Cardiac muscle cell (in vitro differentiated cells and primary cell): ENCODE measurements at places on chromosomes 5 and 9.

- H3K27ac ChIP-seq = no peak overlapping the region
- H3K4me1 ChIP-seq = no peaks in the 10 kb centered on the region
- no peaks in the 10 kb centered on the region for H3K27me3 ChIP-seq
- no peak for DNase-seq
- no peaks in the 10 kb centered on the region for H3K36me3 ChIP-seq
These were observed 6.4 kb downstream of the TMC1 start for GRCh38 chr9:72527801-72528195.

GRCh38 chr9:77598524-77598923 is 49.6 kb downstream of the GNA14 start:
- H3K36me3 ChIP-seq = no peaks in the 10 kb centered on the region
- peak; percentile 90 for DNase-seq
- H3K27me3 ChIP-seq = no peaks in the 10 kb centered on the region

- no peak for DNase-seq
- no peaks in the 10 kb centered on the region for H3K4me1 ChIP-seq
- no peaks in the 10 kb centered on the region for H3K36me3 ChIP-seq
- no peaks in the 10 kb centered on the region for H3K27me3 ChIP-seq
These were observed 66.1 kb upstream of the SPTLC1 start for GRCh38 chr9:92181296-92181695.

- H3K27me3 ChIP-seq = no peaks in the 10 kb centered on the region
- H3K36me3 ChIP-seq = no peaks in the 10 kb centered on the region
- no peak overlapping the region for H3K4me3 ChIP-seq
- DNase-seq = no peak
- H3K27ac ChIP-seq = no peak overlapping the region
These were observed 11.3 kb downstream of the RAPGEF1 start for GRCh38 chr9:131728546-131728910.

- no peaks in the 10 kb centered on the region for H3K27me3 ChIP-seq
- no peaks in the 10 kb centered on the region for H3K36me3 ChIP-seq
- no peak overlapping the region for H3K4me3 ChIP-seq
These were observed 92.6 kb upstream of the MVB12B start for GRCh38 chr9:126233913-126234525.

DNA sequence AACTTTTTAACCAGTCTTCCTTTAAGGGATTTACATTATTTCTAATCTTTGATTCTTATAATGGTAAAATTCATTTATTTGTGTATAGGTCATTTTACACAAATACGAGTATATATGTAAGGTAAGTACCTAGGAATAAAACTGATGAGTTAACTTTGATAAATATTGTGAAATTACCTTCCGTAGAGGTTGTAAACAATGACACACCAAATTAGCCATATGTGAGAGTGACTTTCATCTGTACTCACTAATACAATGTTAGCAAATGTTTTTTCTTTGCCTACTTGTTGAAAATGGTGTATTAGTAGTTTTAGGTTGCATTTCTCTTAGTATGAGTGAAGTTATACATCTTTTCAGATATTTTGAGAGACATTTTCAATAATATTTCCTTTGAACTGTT is 42.6 kb upstream of the TSLP start:
- H3K27ac ChIP-seq = no peak overlapping the region
- H3K4me1 ChIP-seq = no peaks in the 10 kb centered on the region
- no peaks in the 10 kb centered on the region for H3K27me3 ChIP-seq
- DNase-seq = no peak

DNA sequence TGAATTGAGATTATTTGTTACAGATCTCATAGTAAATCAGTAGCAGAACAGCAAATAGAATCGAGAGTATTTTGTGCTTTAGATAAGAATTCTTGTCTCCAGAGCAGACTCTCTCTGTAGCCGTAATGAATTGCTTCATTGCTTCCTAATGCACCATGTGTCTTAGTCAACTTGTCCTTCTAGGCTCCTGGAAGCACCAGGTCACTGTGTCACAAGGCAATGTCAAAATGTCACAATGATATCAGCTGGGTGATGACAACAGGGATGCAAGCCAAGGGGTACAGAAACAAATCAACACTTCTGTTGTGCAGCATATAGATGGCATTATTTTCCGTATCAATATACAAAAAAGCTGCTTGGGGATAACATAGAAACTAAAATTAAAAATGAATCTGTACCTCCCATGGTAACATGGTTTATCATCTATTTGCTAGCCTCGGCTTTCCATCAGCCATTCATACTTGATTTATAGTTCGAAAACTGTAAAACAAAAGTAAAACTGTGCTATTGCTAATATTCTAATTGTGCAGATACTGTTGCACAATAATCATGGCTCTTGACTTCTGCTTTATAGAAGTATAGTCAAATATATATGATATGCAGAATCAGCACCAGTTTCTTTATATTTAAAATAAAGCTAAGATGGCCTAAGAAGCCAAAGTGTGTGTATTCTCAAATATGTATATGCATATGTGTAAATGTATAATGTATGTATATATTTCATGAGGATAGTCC is 435.9 kb upstream of the TLE4 start:
- DNase-seq = no peak
- no peak overlapping the region for H3K4me3 ChIP-seq
- H3K4me1 ChIP-seq = no peaks in the 10 kb centered on the region
- no peaks in the 10 kb centered on the region for H3K27me3 ChIP-seq
- H3K36me3 ChIP-seq = no peaks in the 10 kb centered on the region

- no peak overlapping the region for H3K4me3 ChIP-seq
- no peaks in the 10 kb centered on the region for H3K4me1 ChIP-seq
- DNase-seq = no peak
These were observed 69.1 kb downstream of the GPR21 start for GRCh38 chr9:123102375-123103113.

DNA sequence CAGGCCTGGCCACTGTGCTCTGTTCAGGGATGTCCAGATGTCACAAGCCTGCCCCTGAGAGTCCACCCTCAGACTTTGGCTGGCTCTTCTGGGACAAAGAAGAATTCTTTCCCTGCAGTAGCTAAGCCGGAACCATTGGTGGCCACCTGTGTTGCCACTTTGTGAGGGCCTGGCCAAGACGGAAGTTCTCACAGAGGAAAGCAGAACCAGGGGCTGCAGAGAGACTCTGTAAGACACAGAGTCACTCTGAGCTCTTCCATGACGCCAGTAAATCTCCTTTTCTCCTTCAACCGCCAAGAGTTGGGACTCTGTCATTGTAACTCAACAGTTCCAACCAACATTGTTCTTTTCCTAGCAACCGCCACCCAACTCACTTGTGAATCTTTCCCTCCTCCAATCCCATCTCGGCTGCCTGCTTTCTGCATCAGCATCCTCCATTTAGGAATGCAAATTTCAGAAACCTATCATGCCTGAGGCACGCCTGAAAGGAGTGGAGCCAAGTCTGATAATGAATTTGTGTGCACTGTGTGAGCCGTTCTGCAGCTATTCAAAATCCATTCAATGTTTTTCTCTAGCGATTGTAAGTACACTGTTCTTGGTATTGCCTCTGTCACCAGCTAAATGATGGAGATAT is 37.8 kb upstream of the ATP6V1G1 start:
- peaks cover 30% of the 10 kb centered on the region for H3K27me3 ChIP-seq
- no peaks in the 10 kb centered on the region for H3K4me1 ChIP-seq
- DNase-seq = peak; percentile 43
- no peak overlapping the region for H3K27ac ChIP-seq

DNA sequence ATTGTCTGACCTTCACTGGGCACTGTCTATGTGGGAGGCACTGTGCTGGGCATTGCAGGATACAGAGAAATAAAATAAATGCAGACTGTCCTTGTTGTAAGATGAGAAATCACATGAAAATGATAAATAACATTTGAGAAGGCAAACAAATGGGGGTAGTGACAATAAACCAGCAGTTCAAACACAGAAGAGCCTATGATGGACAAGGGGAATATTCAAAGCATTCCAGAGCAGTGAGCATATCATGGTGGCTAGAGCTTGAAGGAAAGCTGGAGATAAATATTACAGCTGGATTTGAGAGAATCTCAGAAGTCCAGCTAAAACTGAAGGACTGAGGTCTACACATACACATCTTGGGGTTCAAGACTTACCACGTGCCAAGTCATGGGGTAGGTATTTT is 209.9 kb downstream of the ASTN2 start:
- no peaks in the 10 kb centered on the region for H3K36me3 ChIP-seq
- no peaks in the 10 kb centered on the region for H3K27me3 ChIP-seq
- H3K27ac ChIP-seq = no peak overlapping the region
- H3K4me3 ChIP-seq = no peak overlapping the region
- no peaks in the 10 kb centered on the region for H3K4me1 ChIP-seq
- DNase-seq = no peak
